ENCODE measurements at places on chromosomes 4 and X. TPM values are rescaled to one million over a fixed set of nuclear protein-coding genes. Genes with fewer than 3 reads are reported as not detected.

Gene XAGE1A
- not detected for total RNA-seq

Gene MCF2
- total RNA-seq: not detected

Gene USP11
- total RNA-seq: 16.0 TPM

Gene WDR19
- 15.9 TPM for total RNA-seq

Gene PLP2
- total RNA-seq: 139 TPM

Gene PDCL2
- total RNA-seq: not detected

Gene MAGEA2B
- not detected for total RNA-seq

Gene CT83
- not detected for total RNA-seq

Gene PPP1R2C
- not detected for total RNA-seq

Gene P2RY10
- not detected for total RNA-seq

Gene SSX4
- not detected for total RNA-seq

Gene ATOH1
- not detected for total RNA-seq

Gene SLC4A4
- 1.1 TPM for total RNA-seq

Gene EVC
- total RNA-seq: 4.6 TPM

Gene HSD17B13
- total RNA-seq: 0.17 TPM

Gene GPRASP1
- 0.10 TPM for total RNA-seq

Gene CT45A3
- not detected for total RNA-seq

Gene VEGFC
- 30.3 TPM for total RNA-seq

Gene ARHGAP36
- not detected for total RNA-seq
